ENCODE measurements at places on chromosomes 6 and 20. TPM values are rescaled to one million over a fixed set of nuclear protein-coding genes. Genes with fewer than 3 reads are reported as not detected.

DNA sequence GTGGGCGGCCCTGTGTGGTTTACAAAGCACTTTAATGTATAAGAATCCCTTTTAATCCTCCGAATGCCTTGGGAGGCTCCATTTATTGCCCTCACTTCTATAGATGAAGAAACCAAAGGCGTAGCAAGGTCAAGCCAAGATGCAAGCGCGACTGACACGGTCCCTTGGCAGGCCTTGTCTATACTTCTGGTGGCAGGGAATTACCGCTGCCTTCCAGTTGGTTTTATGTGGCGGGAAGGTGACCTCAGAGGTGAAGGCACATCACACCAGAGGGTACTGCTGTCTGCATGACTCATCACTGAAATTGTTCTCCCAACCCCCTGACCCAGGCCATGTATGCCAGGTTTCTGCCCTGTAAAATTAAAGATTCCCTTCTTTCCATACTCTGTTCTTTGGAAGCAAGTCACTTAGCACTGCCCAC lies 36.1 kb upstream of the NAA20 start:
- H3K4me3 ChIP-seq = no peak overlapping the region
- H3K27ac ChIP-seq = no peak overlapping the region
- no peak for DNase-seq
- H3K36me3 ChIP-seq = no peaks in the 10 kb centered on the region

DNA sequence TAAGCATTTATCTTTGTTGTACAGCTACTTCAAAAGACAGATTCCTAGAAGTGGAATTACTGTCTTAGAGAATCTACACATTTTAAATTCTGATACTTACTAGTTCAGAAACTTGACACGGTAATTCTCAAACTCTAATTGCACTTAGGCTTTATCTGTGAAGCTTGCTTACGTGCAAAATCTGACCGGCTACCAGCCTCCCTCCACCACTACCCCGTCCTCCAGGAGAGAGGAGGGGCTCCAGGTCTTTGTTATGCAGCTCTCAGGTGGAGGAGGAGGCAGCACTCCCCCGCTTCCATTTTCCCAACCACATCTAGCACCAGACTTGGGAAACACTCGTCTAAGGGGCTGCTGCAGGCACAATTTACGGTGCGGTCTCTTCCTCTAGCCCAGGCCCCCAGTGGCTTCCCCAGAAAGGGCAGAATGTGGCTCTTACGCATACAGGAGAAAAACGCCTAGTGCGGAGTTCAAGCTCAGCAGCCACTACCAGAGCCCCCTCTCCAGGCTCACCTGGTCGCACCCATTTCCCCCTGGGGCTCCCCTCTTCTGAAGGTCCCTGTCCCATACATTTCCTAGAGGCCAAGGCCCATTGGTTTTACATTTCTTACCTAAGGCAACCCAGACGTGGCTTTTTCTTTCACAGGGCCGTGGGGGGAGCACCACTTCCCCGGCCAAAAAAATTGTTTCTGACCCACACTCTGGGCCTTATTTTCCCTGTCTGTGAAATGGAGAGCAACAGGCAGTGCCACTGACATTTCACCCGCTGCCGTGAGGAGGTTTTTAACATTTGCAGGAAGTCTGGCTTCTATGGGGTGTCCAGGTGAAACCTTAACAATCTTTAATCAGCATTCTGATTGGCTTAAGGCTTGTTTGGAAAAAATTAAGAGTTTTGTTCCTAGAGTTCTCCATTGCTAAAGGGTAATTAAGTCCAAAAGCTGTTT lies 1.6 kb upstream of the TGIF2 start:
- DNase-seq = no peak
- peaks cover 31% of the 10 kb centered on the region for H3K4me1 ChIP-seq
- H3K27ac ChIP-seq = peak overlapping the region; percentile 98
- no peak overlapping the region for H3K4me3 ChIP-seq

GRCh38 chr6:38833320-38833719 lies 118.2 kb downstream of the DNAH8 start:
- no peak overlapping the region for H3K27ac ChIP-seq
- H3K4me1 ChIP-seq = no peaks in the 10 kb centered on the region
- no peak for DNase-seq
- no peaks in the 10 kb centered on the region for H3K36me3 ChIP-seq
- no peak overlapping the region for H3K4me3 ChIP-seq
- H3K27me3 ChIP-seq = no peaks in the 10 kb centered on the region

DNA sequence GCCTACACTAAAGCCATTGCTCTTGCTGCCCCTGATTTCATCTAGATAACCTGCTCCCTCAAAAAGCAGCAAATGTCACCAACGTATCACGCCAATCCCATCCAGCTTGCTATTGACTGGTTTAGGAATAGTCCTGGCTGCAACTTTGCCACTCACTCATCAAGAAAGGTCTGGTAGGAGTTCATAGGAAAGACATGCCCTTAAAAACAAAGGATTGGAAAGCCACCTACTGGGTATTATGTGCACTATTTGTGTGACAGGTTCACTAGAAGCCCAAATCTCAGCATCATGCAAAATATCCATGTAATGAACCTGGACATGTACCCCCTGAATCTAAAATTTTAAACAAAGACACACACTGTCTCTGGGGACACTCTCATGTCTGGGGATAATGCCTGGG lies 170.4 kb upstream of the COL21A1 start:
- no peaks in the 10 kb centered on the region for H3K4me1 ChIP-seq
- no peak overlapping the region for H3K4me3 ChIP-seq
- DNase-seq = no peak
- no peaks in the 10 kb centered on the region for H3K36me3 ChIP-seq
- no peak overlapping the region for H3K27ac ChIP-seq
- no peaks in the 10 kb centered on the region for H3K27me3 ChIP-seq

GRCh38 chr6:37085198-37085597 lies 79.7 kb downstream of the FGD2 start:
- no peak for DNase-seq
- H3K4me3 ChIP-seq = no peak overlapping the region
- no peak overlapping the region for H3K27ac ChIP-seq
- H3K4me1 ChIP-seq = no peaks in the 10 kb centered on the region
- H3K27me3 ChIP-seq = no peaks in the 10 kb centered on the region

GRCh38 chr6:70507161-70507560 lies 59.6 kb upstream of the SDHAF4 start:
- H3K4me3 ChIP-seq = no peak overlapping the region
- H3K27ac ChIP-seq = no peak overlapping the region
- H3K4me1 ChIP-seq = no peaks in the 10 kb centered on the region
- peaks cover 10% of the 10 kb centered on the region for H3K36me3 ChIP-seq
- no peak for DNase-seq

GRCh38 chr20:53495398-53496092 lies 98.1 kb downstream of the ZNF217 start:
- no peak overlapping the region for H3K4me3 ChIP-seq
- no peaks in the 10 kb centered on the region for H3K27me3 ChIP-seq
- H3K4me1 ChIP-seq = no peaks in the 10 kb centered on the region
- H3K27ac ChIP-seq = no peak overlapping the region
- no peaks in the 10 kb centered on the region for H3K36me3 ChIP-seq

DNA sequence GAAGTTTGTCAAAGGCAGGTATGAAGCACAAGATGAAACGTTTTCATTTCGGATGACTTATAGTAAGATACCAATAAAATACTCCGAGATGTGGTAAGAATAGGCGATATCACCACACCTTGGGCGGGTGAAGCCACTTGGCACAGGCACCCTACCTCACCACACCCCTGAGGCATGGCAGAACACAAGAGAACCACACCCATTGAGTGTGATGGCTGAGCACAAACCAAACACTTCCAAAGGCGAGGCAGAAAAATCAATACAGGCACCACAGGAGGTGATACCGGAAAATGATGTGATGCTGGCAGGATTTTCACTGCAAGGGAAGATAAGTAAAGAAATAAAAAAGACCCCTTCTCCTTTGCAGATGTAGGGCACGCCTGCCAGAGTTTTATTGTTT lies 332.9 kb upstream of the PRDM1 start:
- H3K27ac ChIP-seq = no peak overlapping the region
- DNase-seq = no peak
- no peaks in the 10 kb centered on the region for H3K27me3 ChIP-seq
- H3K4me1 ChIP-seq = no peaks in the 10 kb centered on the region

DNA sequence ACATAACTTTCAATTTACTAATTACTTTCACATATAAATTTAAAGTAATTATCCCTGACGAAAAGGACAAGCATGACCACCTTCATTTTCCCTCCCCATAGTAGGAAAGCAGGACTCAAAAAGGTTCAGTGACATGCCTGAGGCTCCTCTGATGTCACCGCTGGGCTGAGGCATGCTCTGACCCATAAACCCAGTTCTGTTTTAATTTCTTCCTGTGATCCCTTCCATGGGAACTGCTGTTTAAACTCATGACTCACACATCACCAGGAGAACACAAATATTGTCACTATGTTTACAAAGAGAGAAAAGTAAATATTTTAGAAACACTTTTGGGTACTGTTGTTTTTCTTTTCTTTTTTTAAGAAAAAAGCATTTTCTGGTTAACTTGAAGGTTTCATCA lies 38.0 kb upstream of the NR2E1 start:
- H3K36me3 ChIP-seq = no peaks in the 10 kb centered on the region
- H3K4me1 ChIP-seq = no peaks in the 10 kb centered on the region
- no peak overlapping the region for H3K27ac ChIP-seq
- H3K4me3 ChIP-seq = no peak overlapping the region
- peaks cover 16% of the 10 kb centered on the region for H3K27me3 ChIP-seq

Gene BANF2
- total RNA-seq = 15.2 TPM

GRCh38 chr6:159852877-159853276 lies 37.9 kb upstream of the MAS1 start:
- no peak for DNase-seq
- no peaks in the 10 kb centered on the region for H3K4me1 ChIP-seq
- H3K27ac ChIP-seq = no peak overlapping the region
- no peaks in the 10 kb centered on the region for H3K27me3 ChIP-seq
- H3K4me3 ChIP-seq = no peak overlapping the region

DNA sequence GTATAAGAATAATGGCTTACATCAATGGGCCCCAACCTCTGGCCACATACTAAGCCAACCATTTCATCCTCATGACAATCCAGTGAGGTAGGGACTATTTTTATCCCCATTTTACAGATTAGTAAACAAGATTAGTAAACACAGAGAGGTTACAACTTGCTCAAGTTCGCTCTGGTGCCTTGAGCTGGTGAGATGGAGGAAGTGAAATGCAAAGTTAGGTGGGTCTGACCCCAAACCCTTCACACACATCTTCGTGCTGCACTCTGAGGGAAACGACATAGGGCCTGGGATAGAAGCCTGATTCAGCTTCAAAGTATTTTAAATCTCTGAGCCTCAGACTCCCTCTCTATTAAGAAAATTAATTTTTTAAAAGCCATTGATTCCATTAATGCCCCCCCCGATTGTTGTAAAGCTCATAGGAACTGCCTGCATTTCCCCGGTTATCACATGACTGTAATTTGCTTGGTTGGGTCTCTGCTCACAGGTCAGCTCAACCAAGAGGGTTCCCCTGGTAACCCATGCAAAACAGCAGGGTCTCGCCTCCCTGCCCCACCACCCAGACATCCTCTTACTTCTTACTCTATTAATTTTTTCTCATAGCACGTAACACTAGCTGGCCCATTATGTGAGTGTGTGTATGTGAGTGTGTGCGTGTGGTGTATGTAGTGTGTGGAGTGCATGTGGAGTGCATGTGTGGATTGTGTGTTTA lies 221.2 kb downstream of the MAFB start:
- no peak overlapping the region for H3K27ac ChIP-seq
- H3K36me3 ChIP-seq = no peaks in the 10 kb centered on the region
- no peaks in the 10 kb centered on the region for H3K4me1 ChIP-seq
- no peaks in the 10 kb centered on the region for H3K27me3 ChIP-seq
- DNase-seq = no peak
